ENCODE measurements at places on chromosomes 4 and X. TPM values are rescaled to one million over a fixed set of nuclear protein-coding genes. Genes with fewer than 3 reads are reported as not detected.

DNA sequence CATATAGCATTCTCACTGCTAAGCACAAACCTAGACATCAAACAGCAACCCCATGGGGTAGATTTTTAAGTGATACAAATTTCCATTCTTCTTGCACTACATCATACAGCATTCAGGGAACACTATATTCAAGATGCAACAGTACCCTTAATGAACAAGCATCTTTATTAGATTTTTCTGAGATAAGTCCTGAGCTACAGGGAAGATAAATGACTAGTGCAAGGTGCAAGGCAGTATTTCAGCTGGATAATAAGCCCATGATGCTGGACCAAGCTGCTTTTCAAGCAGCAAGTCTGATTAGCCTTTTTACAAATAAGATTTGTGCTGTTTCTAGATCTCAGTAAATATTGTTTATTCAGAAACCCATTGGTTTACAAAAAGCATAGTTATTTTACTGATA lies 192.6 kb upstream of the ATOH1 start:
- no peak for DNase-seq

The TMSB15C gene
- polyA plus RNA-seq, result 11.4 TPM

DNA sequence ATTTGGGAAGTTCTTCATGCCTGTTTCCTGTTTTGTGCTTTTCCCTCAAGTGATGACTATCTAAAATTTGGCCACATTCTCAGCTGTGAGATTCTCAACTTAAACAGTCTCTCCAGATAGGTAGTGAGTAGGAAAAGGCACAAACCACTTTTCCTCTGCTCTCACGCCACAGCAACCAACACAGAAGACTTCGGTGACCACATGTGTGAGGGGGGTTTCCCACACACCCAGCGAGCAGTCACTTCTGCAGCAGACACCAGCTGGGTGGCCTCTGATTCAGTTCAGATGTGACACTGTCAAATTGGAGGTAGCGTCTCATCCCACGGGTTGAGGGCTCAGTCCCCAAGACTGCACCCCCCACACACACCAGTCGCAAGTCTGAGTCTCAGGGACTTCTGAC lies 25.1 kb upstream of the CLDN34 start:
- no peak for DNase-seq

DNA sequence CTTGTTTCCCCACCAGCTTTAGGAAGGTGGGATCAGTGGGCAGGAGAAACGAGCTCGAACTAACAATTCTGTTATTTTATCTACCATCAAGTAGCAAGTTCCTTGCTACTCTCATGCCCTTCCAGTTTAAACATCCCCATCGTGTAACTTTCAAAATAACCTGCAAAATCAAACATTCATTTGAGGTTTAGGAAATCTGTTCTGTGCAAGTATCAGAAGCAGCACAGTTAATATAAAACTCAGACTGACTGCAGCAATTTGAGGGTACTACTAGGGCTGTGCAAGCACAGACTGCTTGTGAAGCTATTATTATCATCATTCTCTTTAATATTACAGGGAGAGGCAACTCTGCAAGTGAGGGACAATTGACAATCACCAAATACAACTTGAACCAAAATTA lies 48.0 kb downstream of the CHST7 start:
- no peak for DNase-seq

The THAP6 gene
- polyA plus RNA-seq, result 18.4 TPM

DNA sequence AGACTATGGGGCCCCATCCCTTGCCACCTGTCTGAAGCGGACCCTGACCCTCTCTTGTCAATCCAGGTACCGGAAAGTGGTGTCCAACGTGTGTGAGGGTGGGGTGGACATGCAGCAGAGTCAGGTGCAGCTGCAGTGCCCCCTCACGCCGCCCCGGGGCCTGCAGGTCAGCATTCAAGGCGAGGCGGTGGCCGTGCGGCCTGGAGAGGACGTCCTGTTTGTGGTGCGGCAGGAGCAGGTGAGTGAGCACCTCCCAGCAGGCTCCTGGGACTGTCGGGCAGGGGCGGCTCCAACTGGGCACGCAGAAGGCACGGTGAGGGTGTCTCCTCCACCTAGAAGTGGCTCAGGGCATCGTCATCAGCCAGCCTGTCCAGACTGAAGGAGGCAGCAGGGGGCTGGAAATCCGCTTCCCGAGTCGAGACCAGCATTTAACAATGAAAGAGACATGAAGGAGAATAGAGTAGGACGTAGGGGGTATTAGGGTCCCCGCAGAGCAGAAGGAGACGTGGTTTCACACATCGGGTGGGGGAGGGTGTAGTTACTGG lies 221.6 kb downstream of the AFAP1 start:
- no peak for DNase-seq

The SPANXC gene
- not detected for polyA plus RNA-seq

The SOD3 gene
- 20.4 TPM for polyA plus RNA-seq

DNA sequence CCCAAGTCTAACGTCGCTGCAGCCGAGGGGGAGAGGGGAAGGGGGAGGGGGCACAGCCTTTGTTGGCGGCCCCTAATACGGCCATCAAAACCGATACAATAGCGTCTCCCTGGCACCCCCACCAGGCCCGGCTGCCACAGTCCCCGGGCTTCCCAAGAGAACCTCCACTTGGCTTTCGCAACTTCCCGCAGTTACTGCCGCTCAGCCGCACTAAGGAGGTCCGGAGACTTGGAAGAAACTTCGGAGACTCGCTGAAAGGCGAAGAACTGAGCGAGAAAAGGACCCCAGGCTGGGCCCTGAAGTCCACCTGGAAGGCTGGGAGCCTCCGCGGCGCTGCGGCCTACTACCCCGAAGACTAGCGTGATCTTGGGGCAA lies 2.8 kb downstream of the NKX6-1 start:
- no peak for DNase-seq

DNA sequence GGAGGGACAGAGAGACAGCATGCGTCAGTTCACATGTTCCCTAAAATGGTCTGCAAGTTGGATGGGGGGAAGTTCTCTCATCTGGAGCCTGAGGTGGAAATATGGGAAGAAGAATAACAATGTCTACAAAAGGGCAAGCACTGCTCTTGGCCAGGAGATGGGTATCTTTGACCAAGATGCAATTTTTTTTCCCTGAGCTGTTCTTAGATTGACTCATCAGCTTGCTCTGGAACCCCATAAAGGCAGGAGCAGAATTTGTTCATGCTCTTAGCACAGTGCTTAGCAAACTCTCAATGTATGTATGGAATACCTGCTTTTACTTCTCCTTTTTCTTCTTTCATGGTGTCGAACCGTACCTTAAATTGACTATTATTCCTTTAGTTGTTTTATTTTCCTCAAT lies 90.5 kb upstream of the ZNF827 start:
- DNase-seq, result no peak

The EDNRA gene
- polyA plus RNA-seq, result 72.9 TPM

The CT55 gene
- 0.45 TPM for polyA plus RNA-seq

GRCh38 chrX:152915541-152916241 lies 17.8 kb downstream of the ZNF185 start:
- no peak for DNase-seq

GRCh38 chr4:87213421-87214075 lies 6.9 kb downstream of the KLHL8 start:
- DNase-seq, result no peak

The RHOXF2B gene
- not detected for polyA plus RNA-seq

GRCh38 chrX:17939724-17940123 lies 78.6 kb upstream of the RAI2 start:
- DNase-seq, result no peak

- peak; percentile 24 for DNase-seq
Measured at GRCh38 chr4:167234316-167234881, at the start of gene SPOCK3. Gene SPOCK3 (minus strand): TSS chr4:167234494.

GRCh38 chr4:30103455-30103854 lies 616.7 kb upstream of the PCDH7 start:
- DNase-seq, result no peak

DNA sequence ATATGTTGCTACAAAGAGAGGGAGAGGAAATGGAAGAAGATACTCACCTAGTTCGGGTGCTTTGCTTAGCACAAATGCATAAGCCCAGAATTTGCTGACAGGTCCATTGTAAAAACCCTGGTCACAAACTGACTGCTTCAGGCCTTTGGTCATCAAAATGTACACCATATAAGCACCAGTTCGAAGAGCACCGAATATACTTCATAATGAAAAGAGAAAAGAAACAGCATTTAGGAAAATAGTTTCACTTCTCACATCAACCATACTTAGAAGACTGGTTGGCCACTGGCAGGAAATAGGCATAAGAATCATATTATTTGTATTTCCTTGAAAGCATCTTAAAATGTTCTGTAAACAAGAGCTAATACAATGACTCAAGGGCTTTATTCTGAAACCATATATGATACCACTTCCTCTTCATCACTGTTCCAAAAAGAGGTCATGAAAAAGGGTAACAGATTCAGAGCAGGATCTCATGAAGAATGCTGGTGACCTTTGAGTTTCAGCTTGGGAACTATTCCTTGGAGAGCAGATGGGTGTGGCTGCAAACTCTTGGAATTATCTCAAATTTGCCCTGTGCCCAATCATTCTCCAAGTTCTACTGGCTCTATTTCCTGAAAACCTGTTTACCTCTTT lies 138.7 kb downstream of the ELOVL6 start:
- DNase-seq, result no peak

GRCh38 chrX:123487669-123488068 lies 245.2 kb downstream of the THOC2 start:
- DNase-seq, result no peak

DNA sequence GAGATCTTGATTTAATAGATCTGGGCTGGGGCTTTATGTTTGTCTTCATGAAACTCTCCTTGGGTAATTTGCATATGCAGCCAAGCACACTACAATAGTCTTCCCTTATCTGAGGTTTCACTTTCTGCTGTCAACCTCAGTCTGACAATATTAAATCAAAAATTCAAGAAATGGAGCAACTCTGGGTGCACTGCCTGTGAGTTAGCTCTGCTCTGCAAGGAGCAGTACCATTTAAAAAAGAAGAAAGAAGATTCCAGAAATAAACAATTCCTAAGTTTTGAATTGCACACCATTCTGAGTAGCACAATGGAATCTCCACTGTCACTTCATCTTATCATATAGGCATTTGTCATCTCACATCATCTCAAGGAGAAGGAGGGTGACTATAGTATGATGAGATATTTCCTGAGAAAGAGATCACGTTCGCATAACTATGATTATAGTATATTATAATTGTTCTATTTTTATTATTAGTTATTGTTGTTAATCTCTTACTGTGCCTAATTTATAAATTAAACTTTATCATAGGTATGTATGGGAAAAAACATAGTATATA lies 9.4 kb downstream of the FNIP2 start:
- no peak for DNase-seq

- DNase-seq, result no peak
Measured at GRCh38 chr4:128153800-128154199, 92.7 kb downstream of the LARP1B start.

GRCh38 chrX:47560179-47560933 lies 649 bp upstream of the ARAF start:
- DNase-seq, result no peak

GRCh38 chr4:101264993-101265815 lies 82.1 kb downstream of the PPP3CA start:
- DNase-seq, result no peak

DNA sequence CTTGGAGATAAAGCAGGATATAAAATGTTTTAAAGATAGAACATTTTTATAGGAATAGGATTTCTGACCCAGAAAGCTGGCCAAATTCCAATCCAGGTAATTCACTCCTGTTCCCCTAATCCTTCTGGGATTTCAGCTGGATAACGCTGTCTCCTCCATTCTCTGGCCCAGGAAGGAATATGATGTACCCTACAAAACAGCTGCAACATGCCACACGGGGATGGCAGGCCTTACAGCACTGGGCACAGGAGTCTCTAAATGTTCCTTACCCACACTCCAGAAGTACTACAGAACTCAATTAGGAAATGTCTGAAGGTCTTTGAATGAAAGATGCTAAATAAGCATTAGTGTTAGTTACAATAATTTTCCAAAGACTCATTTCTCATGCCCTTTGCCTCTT lies 15.8 kb downstream of the CAMK2D start:
- DNase-seq, result no peak

DNA sequence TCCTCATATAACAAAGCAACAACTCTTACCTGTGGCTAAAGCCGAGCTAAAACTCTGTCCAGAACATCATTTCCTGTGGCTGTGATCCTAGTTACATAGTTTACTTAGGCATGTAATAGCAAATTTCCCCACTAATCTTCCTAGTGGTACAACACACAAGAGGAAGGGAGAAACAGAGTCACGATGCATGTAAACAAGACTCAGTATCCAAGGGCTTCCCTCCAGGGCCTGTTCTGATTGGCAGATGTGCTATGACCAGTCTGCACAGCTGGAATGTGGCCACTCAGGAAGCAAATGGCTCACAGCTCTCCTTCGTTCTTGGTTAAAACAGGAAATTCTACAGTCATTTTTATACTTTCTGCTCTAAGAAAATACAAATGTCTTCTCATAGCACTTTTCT lies 49.2 kb upstream of the PRSS48 start:
- peak; percentile 18 for DNase-seq

DNA sequence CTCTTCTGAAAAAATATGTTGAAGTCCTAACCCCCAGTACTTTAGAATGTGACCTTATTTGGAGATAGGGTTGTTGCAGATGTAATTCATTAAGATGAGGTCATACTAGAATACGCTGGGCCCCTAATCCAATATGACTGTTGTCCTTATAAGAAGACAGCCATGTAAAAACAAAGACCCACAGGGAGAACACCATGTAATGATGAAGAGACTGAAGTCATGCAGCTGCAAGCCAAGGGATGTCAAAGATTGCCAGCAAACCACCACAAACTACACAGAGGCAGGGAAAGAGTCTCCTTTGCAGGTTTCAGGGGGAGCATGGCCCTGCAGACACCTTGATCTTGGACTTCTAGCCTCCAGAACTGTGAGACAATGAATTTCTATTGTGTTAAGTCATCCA lies 37.4 kb downstream of the CXorf58 start:
- DNase-seq, result no peak

The EREG gene
- polyA plus RNA-seq, result 0.19 TPM

DNA sequence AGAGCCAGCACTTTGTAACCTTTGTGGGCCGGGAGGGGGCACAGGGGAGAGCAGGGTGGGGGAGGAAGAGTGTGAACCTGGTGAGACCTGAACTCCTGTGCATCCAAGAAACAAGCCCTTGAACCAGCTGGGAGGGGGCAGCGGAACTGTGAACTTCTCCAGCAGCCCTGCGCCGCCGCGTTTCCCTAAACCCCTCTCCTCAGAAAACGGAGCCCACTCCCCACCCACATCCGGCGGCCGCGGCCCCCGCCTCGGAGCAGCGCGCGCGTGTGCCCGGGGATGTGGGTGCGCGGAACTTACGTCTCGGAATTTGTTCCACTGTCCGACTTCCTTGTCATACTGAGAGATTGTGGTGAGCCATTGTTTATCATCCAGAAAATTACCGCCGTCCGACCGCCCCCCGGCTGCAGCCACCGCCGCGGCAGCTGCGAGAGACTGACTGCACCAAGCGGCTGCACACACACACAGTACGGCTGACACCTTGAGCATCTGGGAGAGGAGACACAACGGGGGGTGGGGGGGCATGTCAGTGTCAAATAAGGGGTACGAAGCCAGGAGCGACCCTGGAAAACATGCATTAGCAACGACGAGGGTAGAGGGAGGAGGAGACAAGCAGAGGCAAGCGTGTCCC lies 494 bp downstream of the SPOCK3 start:
- no peak for DNase-seq

Measured in right renal pelvis (tissue), 4 donors.